ENCODE measurements at places on chromosomes 13 and 19. TPM values are rescaled to one million over a fixed set of nuclear protein-coding genes. Genes with fewer than 3 reads are reported as not detected.

FAM187B gene
- total RNA-seq = not detected

GRIN3B gene
- total RNA-seq = not detected

PCP2 gene
- not detected for total RNA-seq

LSR gene
- 3.1 TPM for total RNA-seq

ZNF439 gene
- 36.5 TPM for total RNA-seq

ZNF649 gene
- total RNA-seq = 39.0 TPM

ZNF763 gene
- 6.7 TPM for total RNA-seq

APOE gene
- 68.9 TPM for total RNA-seq

TUBB4A gene
- 135 TPM for total RNA-seq

TICAM1 gene
- total RNA-seq = 0.78 TPM

SHC2 gene
- total RNA-seq = 13.9 TPM

EFNA2 gene
- total RNA-seq = 8.1 TPM

TLE6 gene
- total RNA-seq = 0.16 TPM

RLN3 gene
- total RNA-seq = not detected

CPB2 gene
- total RNA-seq = not detected

TEX26 gene
- total RNA-seq = 2.3 TPM

SPTBN4 gene
- total RNA-seq = 27.5 TPM

ZNF285 gene
- 36.3 TPM for total RNA-seq

NKPD1 gene
- 0.47 TPM for total RNA-seq

HPN gene
- not detected for total RNA-seq

FSD1 gene
- total RNA-seq = 28.4 TPM

GJA3 gene
- total RNA-seq = 0.16 TPM

ASPDH gene
- 0.62 TPM for total RNA-seq

B3GNT3 gene
- not detected for total RNA-seq

FCER2 gene
- not detected for total RNA-seq

DYRK1B gene
- 16.7 TPM for total RNA-seq

SIGLEC8 gene
- total RNA-seq = 2.0 TPM

MVB12A gene
- total RNA-seq = 19.3 TPM

TYROBP gene
- 3.1 TPM for total RNA-seq

KLF5 gene
- total RNA-seq = 2.2 TPM

ATP13A1 gene
- total RNA-seq = 19.8 TPM

CARD8 gene
- 21.7 TPM for total RNA-seq
